HFFc6 (cell line): ENCODE measurements at places on chromosomes 11 and 22. TPM values are rescaled to one million over a fixed set of nuclear protein-coding genes. Genes with fewer than 3 reads are reported as not detected.

IFITM1 gene
- 21.1 to 28.0 TPM (median 25.7 TPM) in 3 replicates for total RNA-seq

PTPRCAP gene
- total RNA-seq, result 0.18 to 0.50 TPM in 2 of 3 replicates, not detected in the other

CRYBA4 gene
- not detected in 3 replicates for total RNA-seq

ST14 gene
- not detected in 3 replicates for total RNA-seq

DNA sequence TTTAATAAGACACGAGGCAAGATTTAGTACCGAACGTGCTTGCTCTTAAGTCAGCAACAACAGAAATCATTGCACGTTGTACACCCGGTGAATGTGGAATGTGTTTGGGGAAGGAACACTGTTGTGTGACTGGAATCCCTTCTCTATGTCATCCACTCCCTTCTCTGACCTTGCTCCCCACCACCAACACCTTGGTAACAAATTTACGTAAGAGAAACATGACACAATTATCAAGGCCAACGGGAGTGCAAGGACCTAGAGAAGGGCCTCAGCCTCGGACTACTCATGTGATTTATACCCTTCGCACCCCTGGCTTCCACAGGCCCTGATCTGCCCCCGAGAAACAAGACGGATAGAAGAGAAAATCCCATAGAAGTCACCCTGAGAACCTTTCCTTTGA, 236.2 kb downstream of the LARGE1 start:
- no peak for DNase-seq
